ENCODE measurements at places on chromosomes 16 and 17. TPM values are rescaled to one million over a fixed set of nuclear protein-coding genes. Genes with fewer than 3 reads are reported as not detected.

GRCh38 chr17:72677108-72677507 lies 415.4 kb downstream of the SLC39A11 start:
- DNase-seq, result no peak

C17orf113 gene
- 0.14 TPM for total RNA-seq

TNFRSF17 gene
- total RNA-seq, result not detected

STX1B gene
- 3.5 TPM for total RNA-seq

DNA sequence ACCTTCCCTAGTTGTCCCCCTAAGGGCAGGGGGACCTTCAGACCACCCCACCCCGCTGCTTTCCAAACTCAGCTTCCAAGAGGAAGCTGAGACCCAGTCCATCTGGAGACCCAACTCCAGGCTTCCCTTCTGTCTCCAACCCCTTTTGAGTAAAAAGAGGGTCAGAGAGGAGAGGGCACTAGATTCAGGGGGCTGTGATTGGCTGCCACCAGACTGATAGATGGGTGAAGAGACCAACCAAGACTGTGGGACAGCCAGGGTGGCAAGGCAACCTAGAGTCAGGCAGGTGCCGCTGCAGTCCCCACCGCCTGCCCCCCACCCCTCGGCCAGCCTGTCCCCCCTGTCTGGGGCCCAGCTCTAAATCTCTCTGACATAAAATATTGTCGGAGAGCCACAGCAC lies 92.5 kb downstream of the SDK2 start:
- no peak for DNase-seq

GRCh38 chr17:55140809-55141208 lies 124.0 kb upstream of the HLF start:
- DNase-seq, result no peak

GRCh38 chr16:29644973-29645693 lies 17.9 kb upstream of the SPN start:
- DNase-seq, result no peak

GRCh38 chr16:23694644-23695373 lies 16.1 kb downstream of the PLK1 start:
- no peak for DNase-seq

DNA sequence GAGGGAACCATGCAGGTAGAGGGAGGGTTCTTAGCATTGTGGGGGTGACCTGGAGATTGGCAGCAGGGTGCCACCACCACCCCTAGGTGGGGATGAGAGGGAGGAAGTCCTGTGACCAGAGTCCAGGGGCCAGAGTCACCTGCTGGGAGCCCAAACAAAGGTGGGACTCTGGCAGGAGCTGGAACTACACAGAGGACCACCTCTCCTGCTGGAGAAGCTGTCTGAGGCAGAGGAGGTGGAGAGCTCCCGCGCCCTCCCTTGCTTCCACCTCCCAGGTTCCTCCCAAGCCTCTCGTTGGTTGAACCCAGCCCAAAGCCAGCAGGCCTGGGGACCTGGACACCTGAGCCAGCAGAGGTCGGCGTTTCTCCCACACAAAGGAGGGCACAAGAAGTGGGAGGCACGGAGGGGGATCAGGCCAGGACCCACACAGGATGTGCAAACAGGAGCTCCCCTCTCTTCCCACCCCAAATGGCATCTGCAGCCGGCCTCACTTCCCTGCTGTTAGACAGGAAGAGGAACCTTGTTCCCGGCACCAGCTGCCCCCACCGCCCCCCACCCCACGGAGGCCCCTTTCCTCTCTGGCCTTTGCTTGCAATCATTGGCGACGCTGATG lies 154.6 kb downstream of the SEC14L1 start:
- DNase-seq, result no peak

- DNase-seq, result no peak
Observed at GRCh38 chr16:84229471-84229870, 10.3 kb downstream of the KCNG4 start.

MYH13 gene
- not detected for total RNA-seq

DNA sequence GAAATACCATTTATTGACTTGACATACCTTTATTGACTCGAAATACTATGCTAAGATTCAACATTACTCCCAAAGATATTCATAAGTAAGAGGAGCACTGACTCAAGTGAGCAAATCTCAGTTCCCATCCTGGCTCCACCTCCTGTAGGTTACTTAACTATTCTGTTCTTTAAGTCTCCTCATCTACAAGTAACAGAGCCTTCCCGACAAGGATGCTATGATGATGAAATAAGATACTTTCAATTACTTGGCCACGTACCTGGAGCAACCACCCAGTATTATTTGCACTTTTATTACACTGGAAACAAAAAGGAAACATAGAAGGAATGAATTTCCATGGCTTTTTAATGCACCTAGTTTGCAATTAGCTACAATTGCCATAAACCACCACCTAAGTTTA lies 16.3 kb downstream of the KANSL1 start:
- DNase-seq, result no peak

RIPOR1 gene
- total RNA-seq, result 14.3 TPM

DNA sequence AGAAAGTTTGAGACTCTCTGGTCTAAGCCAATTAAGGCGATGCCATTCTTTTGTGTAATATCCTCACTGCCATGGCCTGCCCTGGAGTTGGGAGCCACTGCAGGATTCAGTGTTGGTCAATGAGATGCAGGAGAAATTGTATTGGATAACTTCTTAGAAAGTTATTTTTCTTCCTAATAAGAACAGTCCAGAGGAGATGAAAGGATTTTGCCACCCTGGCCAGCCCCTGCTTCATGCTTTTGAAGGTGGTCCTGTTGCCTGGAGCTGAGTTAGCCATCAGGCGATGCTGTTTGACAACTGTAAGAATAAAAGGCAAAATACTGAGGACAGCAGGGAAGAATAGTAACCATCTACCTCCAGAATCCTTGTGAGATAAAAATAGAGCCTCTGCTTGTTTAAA lies 35.4 kb upstream of the CNTNAP4 start:
- DNase-seq, result no peak

DNA sequence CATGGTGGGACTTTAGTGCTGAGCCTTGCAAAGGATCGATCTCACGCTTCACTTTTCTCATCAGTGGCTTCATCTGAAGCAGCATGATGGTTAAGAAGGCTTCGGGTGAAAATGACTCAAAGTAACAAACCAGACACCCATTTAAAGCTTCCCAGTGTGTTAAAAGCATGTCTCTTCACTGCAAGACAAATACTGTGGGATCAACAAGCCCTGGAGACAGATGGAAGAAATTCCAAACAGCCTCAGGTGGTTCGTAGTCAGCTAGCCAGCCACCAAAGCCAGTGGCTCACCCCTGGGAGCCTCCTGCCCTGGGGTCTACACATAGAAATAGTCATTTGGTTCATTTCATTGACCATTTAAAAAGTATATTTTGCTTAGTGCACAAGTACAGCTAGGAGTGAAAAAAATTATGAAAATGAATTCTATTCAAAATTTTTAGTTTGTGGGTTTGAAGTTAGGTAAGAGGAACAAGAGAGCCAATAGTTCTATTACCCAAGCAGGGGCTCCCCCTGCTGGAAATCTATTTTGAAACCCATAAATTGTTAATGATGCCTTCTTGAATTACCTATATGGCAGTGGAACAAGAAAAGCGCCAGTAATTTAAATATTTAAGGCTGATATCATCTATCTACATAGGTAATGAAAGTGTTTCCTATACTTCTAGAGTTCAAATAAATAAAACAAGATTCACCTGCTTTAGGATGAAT lies 51.6 kb downstream of the PMP22 start:
- no peak for DNase-seq

GRCh38 chr17:62714016-62714777 lies 86.7 kb downstream of the MRC2 start:
- DNase-seq, result no peak

WNT9B gene
- total RNA-seq, result not detected

SLC13A5 gene
- total RNA-seq, result not detected

KRTAP1-1 gene
- not detected for total RNA-seq

CFAP52 gene
- not detected for total RNA-seq

GRCh38 chr17:8066841-8067775 lies 20.4 kb downstream of the ALOX12B start:
- DNase-seq, result no peak

GPR179 gene
- not detected for total RNA-seq

GRCh38 chr16:75288596-75289120 lies 37.2 kb upstream of the BCAR1 start:
- DNase-seq, result peak; percentile 85

DNA sequence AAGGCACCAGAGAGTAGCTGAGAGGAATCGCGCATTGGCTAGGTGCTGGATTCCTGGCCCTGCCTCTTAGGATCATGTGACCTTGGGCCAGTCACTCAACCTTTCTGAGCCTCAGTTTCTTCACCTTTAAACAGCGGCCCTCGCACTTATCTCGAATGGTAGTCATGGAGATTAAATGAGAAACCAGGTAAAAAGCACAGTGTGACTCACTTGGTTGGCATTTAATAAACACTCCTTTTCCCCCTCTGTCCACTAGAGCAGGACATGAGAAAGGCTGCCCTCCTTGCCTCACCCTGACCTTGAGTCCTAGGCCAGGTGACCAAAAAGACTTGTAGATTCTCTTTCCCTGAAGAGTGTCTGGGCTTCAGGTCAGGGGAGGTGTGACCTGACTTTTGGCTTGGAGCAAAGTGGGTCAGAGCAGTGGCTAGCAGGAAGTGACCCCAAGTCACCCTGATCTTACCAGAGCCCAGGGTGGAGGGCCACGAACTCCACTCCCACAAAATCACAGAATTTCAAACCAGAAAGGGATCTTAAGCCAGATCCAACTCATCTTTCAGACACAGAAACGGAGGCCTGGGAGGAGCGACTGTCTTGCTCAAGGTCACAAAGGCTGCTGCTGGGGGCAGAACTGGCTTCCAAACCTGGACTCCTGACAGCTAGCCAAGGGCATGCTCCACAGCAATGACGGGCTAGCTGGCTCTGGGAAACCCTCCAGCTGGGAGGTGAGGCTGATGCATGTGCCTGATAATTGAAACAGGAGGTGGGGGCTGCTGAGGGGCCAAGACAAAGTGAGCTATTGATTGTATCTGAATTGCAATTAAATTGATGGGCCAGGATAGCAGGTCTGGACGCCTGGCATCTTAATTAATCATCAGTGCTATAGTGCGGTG lies 65.2 kb downstream of the PIPOX start:
- no peak for DNase-seq

DNA sequence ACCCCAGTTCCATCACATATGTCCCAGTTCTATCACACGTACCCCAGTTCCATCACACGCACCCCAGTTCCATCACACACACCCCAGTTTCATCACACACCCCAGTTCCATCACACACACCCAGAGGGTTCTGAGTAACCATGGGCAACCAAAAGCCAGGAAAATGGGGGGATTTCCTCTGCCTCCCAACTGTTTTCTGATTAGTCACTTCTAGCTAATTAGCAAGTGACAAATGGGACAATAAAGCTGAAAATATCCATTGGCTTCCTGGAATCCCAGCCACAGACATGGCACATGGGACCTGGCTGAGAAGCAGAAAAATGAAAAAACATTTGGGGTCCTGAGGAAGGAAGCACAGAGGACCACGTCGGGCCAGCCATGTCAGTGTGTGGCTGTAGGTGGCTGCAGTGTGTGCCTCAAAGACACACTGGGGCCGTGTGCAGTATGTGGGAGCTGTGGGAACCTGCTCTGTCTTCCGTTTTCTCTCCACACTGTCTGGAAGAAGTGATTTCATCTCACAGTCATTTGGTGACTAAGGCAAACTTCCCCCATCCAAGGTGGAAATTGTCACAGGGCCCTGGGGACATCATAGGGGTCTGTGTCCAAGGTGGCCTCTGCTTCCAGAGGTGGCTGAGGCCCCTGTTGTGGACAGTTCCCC lies 106.7 kb downstream of the CMIP start:
- no peak for DNase-seq

ZNF213 gene
- total RNA-seq, result 10.6 TPM

YBX2 gene
- 0.35 TPM for total RNA-seq

TBC1D3H gene
- not detected for total RNA-seq

- no peak for DNase-seq
Observed at GRCh38 chr16:59848296-59848695, 1114.2 kb upstream of the GOT2 start.

GRCh38 chr16:35102780-35103403 lies 1643.5 kb downstream of the TP53TG3F start:
- no peak for DNase-seq

COPS3 gene
- 93.9 TPM for total RNA-seq

DNA sequence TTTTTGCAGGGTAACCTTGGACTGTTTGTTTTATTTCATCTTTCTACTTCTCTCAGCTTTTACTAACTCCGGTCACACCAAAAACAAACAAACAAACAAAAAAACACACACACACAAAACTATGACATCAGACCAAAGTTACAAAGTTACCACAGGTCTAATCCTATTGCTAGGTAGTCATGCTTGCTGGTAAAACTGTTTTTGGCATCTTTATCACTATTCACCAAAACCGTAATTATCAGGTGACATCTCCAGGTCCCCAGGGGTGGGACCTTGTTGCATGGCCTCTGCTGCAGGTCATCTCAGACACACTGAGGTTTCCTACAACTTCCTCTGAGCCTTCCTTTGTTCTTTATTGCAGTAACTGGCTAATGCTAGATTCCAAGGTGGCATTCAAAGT lies 162.3 kb downstream of the ABCA8 start:
- no peak for DNase-seq

DNA sequence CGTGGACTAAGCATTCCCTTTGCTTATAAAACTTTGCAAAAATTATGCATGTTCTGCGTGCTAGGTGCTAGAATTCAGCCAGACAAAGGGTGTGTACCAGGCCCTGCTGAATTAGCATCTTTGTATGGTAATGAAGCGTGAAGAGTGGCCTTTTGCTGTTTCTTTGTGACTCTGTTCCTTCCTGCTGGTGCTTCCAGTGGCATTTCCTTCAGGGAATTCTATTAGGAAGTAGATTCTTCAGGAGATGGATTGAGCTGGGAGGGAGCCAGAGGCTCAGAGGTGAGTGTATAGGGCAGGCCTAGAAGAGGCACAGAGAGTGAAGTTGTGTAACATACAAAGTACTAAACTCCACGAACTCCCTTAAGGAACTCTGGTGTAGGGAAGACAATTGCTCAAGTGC lies 73.9 kb upstream of the ASIC2 start:
- DNase-seq, result no peak

CYGB gene
- not detected for total RNA-seq

- DNase-seq, result no peak
Observed at GRCh38 chr16:85856079-85856478, 42.9 kb upstream of the IRF8 start.

DNA sequence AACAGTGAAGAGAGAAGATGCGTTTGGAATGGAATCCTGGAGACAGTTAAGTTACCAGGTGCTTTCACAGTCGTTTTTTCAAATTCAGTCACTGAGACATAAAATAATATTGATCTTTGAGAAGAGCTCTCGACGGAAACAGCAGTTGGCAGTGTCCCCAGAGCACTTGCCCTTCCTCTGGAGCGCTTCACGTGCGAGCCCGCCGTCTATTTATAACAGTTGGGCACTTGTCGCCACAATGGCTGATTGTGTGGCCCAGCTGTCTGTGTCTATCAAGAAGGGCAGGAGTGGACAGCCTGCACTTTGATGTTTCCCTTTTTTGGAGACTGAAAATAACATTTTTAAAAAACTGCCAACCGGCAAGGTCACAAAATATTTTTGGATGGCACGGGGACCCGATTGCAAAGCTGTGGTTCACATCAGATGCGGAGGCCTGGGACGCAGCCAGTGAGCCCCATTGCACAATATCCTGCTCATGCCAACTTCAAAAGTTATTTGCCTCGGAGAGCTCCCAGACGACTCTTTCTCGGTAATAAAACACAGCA lies 62.9 kb downstream of the ADCY9 start:
- no peak for DNase-seq

CHAD gene
- total RNA-seq, result not detected
